NCI-H1436 treated with DMSO at 0.1 percent for 48 hours (cell line): ENCODE measurements at places on chromosomes 16 and 17.

DNA sequence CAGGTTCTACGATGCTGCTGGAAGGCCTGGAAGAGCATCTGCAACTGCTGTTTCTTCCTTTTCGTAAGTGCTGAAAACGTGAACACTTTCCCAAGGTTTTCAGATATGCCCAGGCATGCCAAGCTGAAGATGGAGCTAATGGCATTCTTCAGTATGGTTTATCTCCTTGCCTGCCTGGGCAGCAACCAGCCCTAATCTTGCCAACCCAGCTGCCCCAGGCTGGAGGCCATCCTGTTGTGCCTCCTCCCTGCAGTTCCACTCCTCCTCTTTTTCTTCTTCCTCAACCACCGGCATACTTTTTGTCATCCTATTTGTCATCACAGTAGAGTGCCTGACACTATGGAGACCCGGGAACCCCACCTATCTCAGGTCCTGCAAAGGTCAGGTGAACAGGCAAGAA is 1849.3 kb downstream of the TP53TG3F start:
- no peak for DNase-seq

- no peak for DNase-seq
Measured at GRCh38 chr16:67370661-67371060, 22.6 kb downstream of the TPPP3 start.

GRCh38 chr17:75501378-75502071 is 13.8 kb downstream of the CASKIN2 start:
- DNase-seq, result no peak

DNA sequence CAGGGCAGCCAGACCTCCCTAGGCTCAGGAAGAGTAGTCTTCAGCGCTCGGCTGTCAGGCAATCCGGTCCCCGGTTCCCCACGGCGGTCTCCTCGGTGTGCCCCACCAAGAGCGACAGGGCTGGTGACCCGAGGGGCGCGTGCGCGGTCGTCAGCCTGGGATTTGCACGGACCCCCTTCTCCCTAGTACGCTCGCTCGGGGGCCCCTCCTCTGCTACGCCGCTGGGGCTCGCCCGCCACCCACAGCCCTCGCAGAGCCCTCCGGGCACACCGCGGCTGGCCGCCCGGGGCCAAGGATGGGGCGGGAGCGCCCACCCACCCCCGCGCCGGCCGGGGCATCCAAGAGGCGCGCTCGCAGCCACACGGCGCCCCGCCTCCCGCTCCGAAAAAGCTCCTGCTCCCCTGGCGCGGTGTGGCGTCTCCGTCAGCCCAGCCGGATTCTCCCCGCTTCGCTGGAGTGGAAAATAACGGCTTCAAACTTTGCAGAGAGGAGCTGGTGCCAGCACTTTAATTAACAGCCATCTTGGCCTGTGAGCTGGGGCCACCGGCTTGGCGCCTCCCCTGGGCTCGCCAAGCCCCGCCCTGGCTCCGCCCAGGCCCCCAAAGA is 2.1 kb upstream of the C1QL1 start:
- no peak for DNase-seq

GRCh38 chr17:64632194-64632593 is 29.9 kb downstream of the SMURF2 start:
- DNase-seq, result no peak

- DNase-seq, result no peak
Measured at GRCh38 chr16:50651835-50652438, 29.2 kb downstream of the SNX20 start.

GRCh38 chr16:4082474-4083044 is 33.7 kb downstream of the ADCY9 start:
- DNase-seq, result no peak

- no peak for DNase-seq
Measured at GRCh38 chr16:21950782-21951521, 2.2 kb upstream of the UQCRC2 start.

DNA sequence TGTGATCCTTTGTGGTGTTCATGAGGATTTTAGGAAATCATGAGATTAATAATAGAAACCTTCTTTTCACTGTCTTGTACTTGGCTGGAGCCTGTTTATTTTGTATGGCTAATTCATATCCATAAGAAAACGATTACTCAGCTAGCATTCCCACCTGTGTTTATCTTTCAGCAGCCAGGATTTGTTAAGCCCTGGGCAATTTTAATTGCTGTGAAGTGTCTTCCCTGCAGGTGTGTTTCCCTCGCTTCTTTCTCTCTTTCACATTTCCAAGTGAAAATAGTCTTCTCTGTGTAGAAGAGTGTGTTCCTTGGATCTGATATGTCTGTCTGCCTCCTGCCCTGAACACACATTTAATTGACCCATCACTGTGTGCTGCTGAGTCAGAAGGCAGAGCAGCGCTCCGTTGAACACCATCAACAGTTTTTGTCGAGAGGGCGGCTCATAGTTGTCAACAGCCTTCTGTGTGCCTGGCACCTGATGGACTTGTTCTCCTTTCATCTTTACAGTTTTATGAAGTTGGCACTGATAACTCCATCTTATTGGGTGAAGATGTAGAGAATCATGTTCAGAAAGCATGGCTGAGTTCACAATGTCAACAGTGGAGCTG is 83.2 kb downstream of the SPECC1 start:
- peak; percentile 42 for DNase-seq

- no peak for DNase-seq
Measured at GRCh38 chr16:28051486-28051885, 12.0 kb downstream of the GSG1L start.

DNA sequence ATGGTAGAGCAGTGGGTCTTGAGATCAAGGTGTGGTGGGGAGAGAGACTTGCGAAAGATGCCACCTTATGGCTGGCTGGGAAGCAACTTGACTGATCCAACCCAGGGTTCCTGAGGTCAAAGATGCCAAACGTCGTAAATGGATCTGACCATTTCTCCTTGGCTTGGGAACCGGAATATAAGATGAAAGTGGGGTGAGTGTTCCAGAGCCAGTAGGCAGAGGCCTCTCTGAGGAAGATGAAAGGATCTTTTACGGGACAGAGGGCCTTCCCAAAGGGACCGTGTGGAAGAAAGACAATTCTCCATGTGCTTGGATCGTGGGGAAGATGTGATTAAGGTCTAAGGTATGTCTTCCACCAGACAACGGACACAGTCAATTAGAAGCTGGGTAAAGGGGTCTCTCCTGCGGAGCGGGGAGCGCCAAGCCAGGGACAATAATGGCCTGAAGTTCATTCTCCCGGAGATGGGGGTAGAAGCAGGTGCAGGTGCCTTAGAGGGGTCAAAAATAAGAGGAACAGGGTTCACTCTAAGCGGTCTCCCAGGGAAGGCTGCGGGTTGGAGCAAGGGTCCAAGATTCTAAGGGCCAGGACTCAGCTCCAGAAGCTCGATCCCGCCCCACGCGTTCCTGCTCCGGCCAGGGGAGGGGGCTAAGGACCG is 800 bp downstream of the FXR2 start:
- no peak for DNase-seq

DNA sequence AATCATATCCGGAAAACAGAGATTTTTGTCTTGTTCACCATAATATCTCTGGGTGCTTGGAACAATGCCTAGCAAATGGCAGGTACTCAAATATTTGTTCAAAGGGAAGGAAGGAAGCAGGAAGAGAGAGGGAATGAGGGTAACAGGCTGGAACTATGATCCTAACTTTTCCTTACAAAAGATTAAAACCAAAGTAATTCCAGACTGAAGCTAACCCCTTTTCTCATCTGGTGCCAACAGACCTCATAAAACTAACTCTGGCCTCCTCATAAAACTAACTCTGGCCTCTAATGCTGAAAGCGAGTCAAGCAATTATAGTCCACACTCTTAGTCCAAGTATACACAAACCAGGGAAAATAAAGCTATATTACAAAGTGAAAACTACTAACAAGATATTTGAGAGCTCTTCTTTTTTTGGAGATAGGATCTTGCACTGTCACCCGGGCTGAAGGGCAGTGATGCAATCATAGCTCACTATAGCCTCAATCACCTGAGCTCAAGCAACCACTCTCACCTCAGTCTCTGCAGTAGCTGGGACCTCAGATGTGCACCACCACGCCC is 84.6 kb downstream of the KANSL1 start:
- no peak for DNase-seq

DNA sequence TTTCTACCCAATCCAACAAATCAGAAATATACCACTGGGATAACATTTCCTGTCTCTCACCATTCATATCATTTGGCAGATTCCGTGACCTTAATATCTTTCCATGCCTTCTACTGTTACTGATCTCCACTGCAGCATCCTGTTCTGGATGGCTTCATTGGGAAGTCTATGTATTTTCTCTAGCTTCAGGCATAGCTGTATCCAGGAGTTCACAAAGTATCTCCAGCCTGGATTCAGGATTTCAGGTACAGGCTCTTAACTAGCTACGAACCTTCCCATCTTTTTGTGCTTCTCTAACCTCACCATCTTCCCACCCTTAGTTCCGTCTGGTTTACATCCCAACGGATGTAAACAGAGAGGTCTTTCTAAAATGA is 15.2 kb upstream of the USP10 start:
- no peak for DNase-seq

DNA sequence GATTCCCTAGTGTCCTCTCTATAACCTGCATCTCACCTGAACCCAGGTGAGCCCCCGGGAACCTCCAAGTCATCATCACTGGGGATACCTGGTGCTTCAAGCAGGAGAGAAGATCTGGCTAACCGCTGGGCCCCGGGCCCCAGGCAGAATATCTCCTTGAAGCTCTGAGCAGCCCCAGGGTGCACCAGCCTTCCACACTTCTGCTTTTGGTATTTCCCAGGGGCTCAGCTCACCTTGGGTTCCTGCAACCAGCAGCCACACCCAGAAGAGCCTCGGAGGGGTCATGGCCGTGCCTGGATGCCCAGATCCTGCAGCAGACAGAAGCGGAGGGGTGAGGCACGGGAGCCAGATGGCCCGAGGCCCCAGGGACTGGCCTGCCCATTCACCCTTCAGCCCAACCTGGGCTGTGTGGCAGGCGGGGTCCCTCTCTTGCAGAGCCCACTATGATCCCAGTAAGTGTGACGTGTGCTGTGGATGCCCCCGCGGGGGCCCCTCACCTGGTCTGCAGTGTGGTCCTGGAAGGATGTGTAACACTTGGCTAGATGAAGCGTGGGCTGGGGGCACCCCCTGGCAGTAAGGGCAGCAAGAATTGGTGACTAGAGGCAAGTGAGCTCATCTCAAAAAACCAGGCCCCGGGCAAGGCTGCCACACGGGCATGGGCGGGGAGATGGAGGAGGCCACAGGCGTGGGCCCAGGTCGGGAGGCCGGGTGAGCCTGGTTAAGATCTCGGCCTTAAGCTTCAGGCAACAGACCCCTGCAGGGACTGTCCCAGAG is 2.6 kb downstream of the LGALS3BP start:
- DNase-seq, result no peak

DNA sequence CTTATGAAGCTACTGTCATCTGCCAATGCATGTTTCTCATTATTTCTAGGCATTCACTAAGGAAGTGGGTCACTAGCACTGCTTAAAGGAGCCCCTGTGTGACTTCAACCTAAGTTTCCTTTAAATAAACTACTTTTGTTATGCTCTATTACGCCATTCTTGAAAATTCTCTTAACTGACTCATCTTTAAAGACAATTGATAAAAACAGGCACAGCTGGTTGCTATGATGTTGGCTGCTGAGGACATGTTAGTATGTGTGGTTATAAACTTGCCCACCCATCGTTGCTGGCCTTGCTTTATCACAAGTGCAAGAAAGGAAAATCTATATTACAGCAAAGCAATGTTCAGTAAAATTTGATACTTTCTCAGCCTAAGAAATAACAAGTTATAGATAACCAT is 75.8 kb upstream of the CNTNAP4 start:
- DNase-seq, result no peak

DNA sequence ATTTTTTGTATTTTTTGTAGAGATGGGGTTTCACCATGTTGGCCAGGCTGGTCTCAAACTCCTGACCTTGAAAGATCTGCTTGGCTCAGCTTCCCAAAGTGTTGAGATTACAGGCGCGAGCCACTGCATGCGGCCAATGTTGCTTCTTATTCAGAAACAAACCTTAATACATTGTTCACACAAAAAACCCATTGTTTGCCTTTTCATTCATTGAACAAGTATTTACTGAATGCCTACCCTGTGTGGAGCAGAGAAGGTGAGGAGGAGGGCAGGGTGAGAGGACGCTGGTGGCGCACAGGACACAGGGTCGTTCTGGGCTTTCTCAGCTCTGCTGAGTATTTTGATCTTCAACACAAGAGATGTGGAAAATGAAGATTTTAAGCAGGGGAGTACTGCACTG is 8.0 kb upstream of the KRT23 start:
- no peak for DNase-seq

- peak; percentile 94 for DNase-seq
Measured at GRCh38 chr16:89700100-89700648, 1.3 kb downstream of the SPATA2L start.

DNA sequence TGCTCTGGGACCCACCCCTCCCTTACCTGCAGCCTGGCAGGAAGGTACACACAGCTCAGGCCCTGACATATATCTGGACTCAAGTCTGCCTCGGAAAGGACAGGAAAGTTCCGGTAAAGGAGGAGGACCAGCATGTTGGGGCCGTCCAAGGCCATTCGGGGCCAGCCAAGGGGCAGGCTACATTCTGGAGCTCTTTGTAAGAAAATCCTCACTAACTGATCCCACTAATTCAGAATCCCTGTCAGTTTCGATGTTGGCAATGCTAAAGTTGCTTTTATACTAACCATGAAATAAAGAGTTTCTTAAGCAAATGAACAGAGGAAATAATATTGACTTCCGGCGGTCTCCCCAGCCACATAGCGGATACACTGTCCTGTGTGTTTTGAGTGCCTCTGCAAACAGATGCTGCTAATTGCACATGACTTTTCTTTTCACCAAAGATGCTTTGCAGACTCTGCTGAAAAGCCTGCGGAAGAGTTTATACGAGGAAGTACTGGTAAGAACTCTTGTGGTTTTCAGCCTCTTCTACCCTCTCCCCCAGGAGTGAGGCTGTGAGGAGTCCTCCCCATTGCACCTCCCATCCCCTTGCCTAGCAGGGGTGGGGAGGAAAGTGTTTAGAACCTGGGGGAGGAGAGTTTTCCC is 54.8 kb downstream of the PLXDC1 start:
- no peak for DNase-seq

DNA sequence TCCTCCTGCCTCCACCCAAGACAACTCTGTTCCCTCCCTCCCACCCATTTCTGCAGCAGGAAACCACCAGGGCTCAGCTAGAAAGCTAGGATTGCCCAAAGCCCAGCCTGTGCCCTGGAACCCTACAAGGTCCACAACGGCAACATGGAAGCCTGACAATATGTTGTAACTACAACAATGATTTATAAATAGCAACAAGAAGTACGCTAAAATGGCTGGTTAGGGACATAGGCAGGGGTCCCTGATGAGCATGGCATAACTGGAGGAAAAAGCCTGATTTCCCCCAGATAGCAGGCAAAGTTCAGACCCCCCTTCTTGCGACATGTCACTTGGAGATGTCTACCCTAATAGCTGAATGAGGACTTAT is 6.6 kb downstream of the ST3GAL2 start:
- DNase-seq, result no peak

GRCh38 chr17:74646231-74646630 is 22.7 kb upstream of the CD300E start:
- no peak for DNase-seq

- no peak for DNase-seq
Measured at GRCh38 chr16:19666477-19666876, 51.5 kb downstream of the KNOP1 start.
